Lower lobe of right lung (tissue), 2 donors: ENCODE measurements at places on chromosomes 3 and 15. TPM values are rescaled to one million over a fixed set of nuclear protein-coding genes. Genes with fewer than 3 reads are reported as not detected.
A peak's percentile ranks its signal among the peaks of the same experiment; 100 is the strongest.

DNA sequence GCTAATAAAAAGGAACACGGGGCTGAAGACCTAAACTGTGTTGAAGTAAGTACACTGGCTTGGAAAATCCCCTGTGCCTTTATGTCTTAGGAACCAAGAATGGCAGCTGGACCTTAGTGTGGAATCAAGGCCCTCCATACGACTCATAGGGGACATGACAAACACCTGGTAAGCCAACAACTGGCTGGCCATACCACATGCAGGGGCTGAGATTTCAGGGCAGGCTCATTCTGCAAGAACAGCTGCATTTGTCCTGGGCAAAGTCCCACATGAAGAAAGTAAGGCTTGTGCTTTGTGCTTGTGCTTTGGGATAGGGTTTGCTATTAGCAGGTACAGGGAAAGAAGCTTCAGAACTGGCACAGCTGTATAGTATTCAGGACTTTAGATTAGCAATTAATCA lies 18.0 kb downstream of the ETV5 start:
- no peak for DNase-seq

GRCh38 chr3:14289590-14290461 lies 111.2 kb downstream of the LSM3 start:
- no peak for DNase-seq

DNA sequence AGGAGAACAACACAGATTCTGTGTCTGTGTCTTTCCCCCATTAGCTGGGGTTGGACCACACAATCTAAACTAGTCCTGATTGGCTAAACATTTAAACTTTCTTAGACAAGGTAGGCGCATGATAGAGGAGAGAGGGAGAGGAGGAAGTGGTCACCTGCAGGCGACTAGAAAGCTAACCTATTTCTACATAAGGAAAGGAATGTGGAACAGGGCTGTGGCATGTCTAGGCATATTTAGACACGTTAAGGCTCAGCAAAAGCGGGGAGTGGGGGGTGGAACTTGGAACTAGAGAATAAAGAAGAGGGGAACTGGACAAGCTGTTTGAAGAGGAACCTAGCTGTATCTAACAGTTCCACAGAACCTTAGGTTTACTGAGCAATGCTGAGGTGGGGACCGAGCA lies 12.8 kb downstream of the LRRC28 start:
- no peak for DNase-seq

- no peak for DNase-seq
Observed at GRCh38 chr3:64575211-64575844, 112.5 kb downstream of the ADAMTS9 start.

- DNase-seq = no peak
Observed at GRCh38 chr3:39222462-39222861, 30.1 kb upstream of the XIRP1 start.

- DNase-seq = no peak
Observed at GRCh38 chr15:45588219-45588875, 1.2 kb downstream of the BLOC1S6 start.

DNA sequence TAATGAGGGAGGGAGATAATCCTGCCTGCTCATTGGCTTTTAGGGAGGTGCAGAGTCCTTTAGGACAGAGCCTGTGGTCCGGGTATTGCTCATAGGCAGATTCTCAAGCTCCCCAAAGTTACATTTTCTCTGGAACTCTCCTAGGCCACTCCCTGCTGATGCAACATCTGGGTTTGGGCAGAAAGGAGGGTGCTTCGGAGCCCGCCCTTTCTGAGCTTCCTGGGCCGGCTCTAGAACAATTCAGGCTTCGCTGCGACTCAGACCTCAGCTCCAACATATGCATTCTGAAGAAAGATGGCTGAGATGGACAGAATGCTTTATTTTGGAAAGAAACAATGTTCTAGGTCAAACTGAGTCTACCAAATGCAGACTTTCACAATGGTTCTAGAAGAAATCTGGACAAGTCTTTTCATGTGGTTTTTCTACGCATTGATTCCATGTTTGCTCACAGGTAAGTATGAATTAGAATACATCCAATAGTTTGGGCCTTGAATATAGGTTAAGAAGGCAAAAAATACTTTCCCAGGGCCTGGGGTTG lies at the start of gene IL20RB:
IL20RB (plus strand) TSS at position 233 of the 538 bp plus-strand sequence; CDS start at position 364, 131 bp downstream.
- no peak for DNase-seq

GRCh38 chr3:143826296-143826695 lies 22.0 kb downstream of the SLC9A9 start:
- DNase-seq = no peak

GRCh38 chr3:126849768-126850167 lies 133.1 kb upstream of the PLXNA1 start:
- no peak for DNase-seq

GRCh38 chr3:73448041-73448440 lies 176.7 kb downstream of the PDZRN3 start:
- DNase-seq = no peak

DNA sequence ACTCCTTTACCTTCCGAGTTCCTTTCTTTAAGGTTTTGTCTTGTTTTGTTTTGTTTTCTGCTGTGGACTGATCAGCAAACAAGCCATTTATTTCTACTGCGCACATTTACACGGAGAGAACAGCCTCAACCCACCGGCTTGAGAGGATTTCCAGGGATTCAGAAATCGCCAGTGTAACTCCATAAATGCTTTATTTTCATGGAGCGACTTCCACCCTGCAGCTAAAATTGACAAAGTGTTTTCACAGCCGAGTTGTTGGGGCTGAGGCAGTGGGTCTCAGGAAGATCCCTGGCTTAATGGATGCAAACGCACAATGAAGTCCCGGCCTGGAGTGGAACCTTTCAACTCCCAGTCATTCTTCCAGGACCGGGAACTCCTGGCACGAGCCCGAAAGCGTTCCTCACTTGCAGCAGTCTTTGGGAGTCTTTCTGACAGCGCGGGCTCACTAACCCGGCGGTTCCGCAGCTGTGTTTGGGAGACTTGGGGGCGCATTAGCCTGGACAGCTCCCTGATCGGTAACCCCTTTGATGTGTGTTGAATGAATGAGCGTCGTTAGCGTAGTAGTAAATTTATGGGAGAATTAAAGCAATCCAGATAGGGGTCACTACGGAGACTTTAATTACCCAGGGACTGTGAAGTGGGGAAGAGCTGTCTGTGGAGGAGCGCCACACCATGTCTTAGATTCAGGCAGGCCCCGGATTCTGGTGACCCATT lies 785 bp upstream of the MYRIP start:
- DNase-seq = no peak

GRCh38 chr15:87846746-87847145 lies 409.8 kb downstream of the NTRK3 start:
- no peak for DNase-seq

GRCh38 chr3:42906070-42906847 lies at the start of gene ZNF662:
Gene ZNF662 (plus strand): TSS chr3:42906142. CDS start chr3:42908115, 1,973 bp downstream.
- DNase-seq = peak; percentile 57

GRCh38 chr15:59999612-60000112 lies 4.4 kb upstream of the FOXB1 start:
- no peak for DNase-seq

DNA sequence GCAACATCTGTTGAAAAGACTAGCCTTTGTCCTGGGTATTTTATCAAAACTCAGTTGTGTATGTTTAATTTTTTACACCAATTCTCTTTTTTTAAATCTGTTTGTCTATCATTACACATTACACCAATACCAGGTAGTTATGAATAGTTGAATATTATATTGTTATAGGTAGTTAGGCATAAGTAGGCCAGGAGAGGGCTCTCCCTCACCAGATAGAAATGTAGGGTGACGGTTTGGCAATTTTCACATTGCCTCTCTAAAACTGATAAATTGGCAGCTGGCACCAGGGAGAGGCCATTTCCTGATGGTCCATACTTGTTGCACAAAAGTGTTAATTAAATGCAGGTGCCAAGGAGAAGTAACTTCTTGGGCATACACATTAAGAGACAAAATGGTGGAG lies 483.1 kb upstream of the EPHA6 start:
- DNase-seq = no peak

IMP3 gene
- 56.5 TPM for total RNA-seq

SLC28A1 gene
- total RNA-seq = not detected

CAMK2N2 gene
- not detected for total RNA-seq

TRAT1 gene
- total RNA-seq = 1.3 TPM

KCNAB1 gene
- total RNA-seq = 4.7 TPM

BOC gene
- 10.1 TPM for total RNA-seq

ACTR8 gene
- total RNA-seq = 26.0 TPM

LIPC gene
- total RNA-seq = 1.0 TPM

ZNF660 gene
- 2.7 TPM for total RNA-seq

SAMMSON gene
- not detected for total RNA-seq

FBLN2 gene
- 40.8 TPM for total RNA-seq

INSYN1 gene
- total RNA-seq = 3.8 TPM
